GM23248 (cell line): ENCODE measurements at places on chromosomes 5 and 9. TPM values are rescaled to one million over a fixed set of nuclear protein-coding genes. Genes with fewer than 3 reads are reported as not detected.

SHOC1 gene
- total RNA-seq = not detected in 2 replicates

PCDHA4 gene
- total RNA-seq = not detected in 2 replicates

SLC31A1 gene
- total RNA-seq = 33.6 and 35.8 TPM in 2 replicates

ACTBL2 gene
- 0.11 and 0.76 TPM in 2 replicates for total RNA-seq

FLT4 gene
- total RNA-seq = 0.76 TPM in 1 of 2 replicates, not detected in the other

TLR4 gene
- 11.9 and 13.8 TPM in 2 replicates for total RNA-seq

SYK gene
- not detected in 2 replicates for total RNA-seq

C5orf58 gene
- total RNA-seq = not detected in 2 replicates

PDE6A gene
- not detected in 2 replicates for total RNA-seq

GALNT12 gene
- total RNA-seq = 7.8 and 10.1 TPM in 2 replicates

EIF4E1B gene
- total RNA-seq = not detected in 2 replicates

LECT2 gene
- total RNA-seq = 0.32 TPM in 1 of 2 replicates, not detected in the other

DOCK2 gene
- 10.4 and 12.1 TPM in 2 replicates for total RNA-seq

OR1L6 gene
- total RNA-seq = not detected in 2 replicates

ALDOB gene
- not detected in 2 replicates for total RNA-seq

TRIP13 gene
- total RNA-seq = 19.5 and 24.0 TPM in 2 replicates

PCDHB7 gene
- total RNA-seq = 0.65 and 0.89 TPM in 2 replicates

SAXO1 gene
- not detected in 2 replicates for total RNA-seq

GOLM1 gene
- total RNA-seq = 48.2 and 56.2 TPM in 2 replicates

NAIP gene
- total RNA-seq = 3.4 and 6.3 TPM in 2 replicates

PAEP gene
- total RNA-seq = not detected in 2 replicates

KCNN2 gene
- not detected in 2 replicates for total RNA-seq

ITK gene
- total RNA-seq = 0.11 TPM in 1 of 2 replicates, not detected in the other

ACOT12 gene
- not detected in 2 replicates for total RNA-seq

SLC1A1 gene
- 45.4 and 47.6 TPM in 2 replicates for total RNA-seq

DOCK8 gene
- total RNA-seq = not detected in 2 replicates

SEMA4D gene
- total RNA-seq = 0.11 and 1.3 TPM in 2 replicates

PTGS1 gene
- 39.6 and 51.5 TPM in 2 replicates for total RNA-seq

PRLR gene
- total RNA-seq = 5.8 and 14.2 TPM in 2 replicates

ABLIM3 gene
- total RNA-seq = 5.6 and 7.9 TPM in 2 replicates

TMEM252 gene
- total RNA-seq = not detected in 2 replicates

CCL21 gene
- not detected in 2 replicates for total RNA-seq

NUTM2F gene
- not detected in 2 replicates for total RNA-seq

GRIN1 gene
- total RNA-seq = 0.76 TPM in 1 of 2 replicates, not detected in the other

SPINK1 gene
- not detected in 2 replicates for total RNA-seq

SEMA5A gene
- 38.2 and 40.1 TPM in 2 replicates for total RNA-seq

GPR150 gene
- 1.1 TPM in 1 of 2 replicates, not detected in the other for total RNA-seq

CDK5RAP2 gene
- 75.8 and 77.0 TPM in 2 replicates for total RNA-seq

PDCD1LG2 gene
- total RNA-seq = 34.7 and 36.8 TPM in 2 replicates

NSG2 gene
- total RNA-seq = not detected in 2 replicates

MEF2C gene
- 3.4 TPM in 2 replicates for total RNA-seq

GMCL2 gene
- total RNA-seq = not detected in 2 replicates

SLC6A3 gene
- total RNA-seq = not detected in 2 replicates

PCDHGC5 gene
- 2.2 and 3.2 TPM in 2 replicates for total RNA-seq
